Stimulated activated CD8-positive, alpha-beta memory T cell treated with anti-CD3 and anti-CD28 coated beads, Interleukin-7, amount 100 ng/mL, for 1 hour (primary cell): ENCODE measurements at places on chromosomes 2 and 18.

DNA sequence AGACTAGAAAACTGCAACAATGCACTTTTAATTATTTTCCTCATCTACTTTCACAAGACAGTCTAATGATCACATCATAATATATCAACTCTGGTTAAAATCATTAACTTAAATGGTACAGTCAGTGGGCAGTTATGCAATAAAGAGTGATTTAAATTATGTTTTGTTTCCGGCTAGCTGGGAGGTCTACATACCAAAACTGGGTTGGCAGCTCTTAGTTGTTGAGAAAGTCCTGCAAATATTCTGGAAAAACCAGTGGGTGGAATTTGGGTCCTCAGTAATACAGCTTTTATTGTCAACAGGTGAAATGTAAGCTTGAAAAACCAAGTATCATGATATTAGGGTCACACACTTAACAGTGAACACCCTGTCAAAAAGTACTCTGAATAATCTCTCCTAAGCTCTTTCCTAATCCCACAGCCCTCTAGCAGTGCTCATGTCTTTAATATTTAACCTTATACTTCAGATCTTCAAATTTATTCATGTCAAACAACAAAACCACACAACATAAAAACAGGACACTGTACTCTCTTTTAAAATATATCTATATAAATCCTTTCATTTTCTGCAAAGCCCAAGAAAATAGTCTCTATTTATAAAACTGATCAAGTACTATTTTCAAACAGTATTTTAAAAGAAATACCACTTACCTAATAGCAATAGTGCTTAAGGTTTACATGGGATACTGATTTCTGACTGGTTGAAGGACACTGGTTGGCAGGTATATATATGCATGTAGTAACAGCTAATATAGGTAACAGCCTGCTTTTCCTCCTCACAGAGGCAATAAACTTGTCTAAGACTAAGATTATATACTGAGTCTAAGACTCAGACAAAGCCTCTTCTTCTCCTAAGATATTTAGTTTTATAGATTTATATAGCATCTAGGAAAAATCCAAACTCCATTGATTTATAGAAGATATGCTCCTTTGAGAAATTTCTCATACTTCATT lies 103.8 kb downstream of the GAREM1 start:
- DNase-seq = no peak

- DNase-seq = no peak
These were observed 64.0 kb downstream of the MBP start for GRCh38 chr18:77068321-77069312.

DNA sequence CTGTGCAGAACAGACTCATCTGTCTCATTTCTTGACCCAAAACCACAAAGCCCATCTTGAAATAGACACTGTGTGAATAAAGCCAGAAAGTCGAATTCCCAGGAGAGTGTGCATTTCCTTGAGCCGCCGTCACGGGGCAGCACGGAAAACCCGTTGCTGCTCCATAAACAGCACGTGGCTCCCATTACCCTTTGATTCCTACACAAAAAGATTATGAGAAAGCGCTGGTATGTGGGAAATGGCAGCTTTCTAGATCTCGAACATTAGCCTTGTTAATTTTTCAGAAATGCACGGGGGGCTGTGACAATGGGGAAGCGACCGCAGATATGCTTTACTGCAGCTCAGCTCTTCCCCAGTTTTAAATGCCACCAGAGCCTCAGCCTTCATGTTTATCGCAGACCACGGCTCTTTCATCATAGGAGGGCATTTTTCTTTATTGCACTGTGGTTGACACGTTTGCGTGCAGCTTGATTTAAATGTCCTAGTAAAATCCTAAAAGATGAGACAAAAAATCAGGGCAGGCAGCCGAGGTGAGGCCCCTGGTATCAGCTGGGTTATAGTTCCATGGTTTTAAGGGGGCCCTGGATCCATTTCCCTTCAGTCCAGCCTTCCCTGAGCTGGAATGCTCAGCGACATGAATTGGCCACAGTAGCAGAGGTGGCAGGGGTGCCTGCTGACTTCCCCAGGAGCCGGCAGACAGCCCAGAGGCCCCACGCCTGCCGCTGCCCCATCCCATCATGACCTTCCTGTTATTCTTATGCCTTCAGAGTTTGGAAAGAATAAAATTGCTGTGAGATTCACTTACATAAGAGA lies 249.3 kb downstream of the NDUFA10 start:
- no peak for DNase-seq

- no peak for DNase-seq
These were observed 91.6 kb downstream of the NFATC1 start for GRCh38 chr18:79487183-79487800.

DNA sequence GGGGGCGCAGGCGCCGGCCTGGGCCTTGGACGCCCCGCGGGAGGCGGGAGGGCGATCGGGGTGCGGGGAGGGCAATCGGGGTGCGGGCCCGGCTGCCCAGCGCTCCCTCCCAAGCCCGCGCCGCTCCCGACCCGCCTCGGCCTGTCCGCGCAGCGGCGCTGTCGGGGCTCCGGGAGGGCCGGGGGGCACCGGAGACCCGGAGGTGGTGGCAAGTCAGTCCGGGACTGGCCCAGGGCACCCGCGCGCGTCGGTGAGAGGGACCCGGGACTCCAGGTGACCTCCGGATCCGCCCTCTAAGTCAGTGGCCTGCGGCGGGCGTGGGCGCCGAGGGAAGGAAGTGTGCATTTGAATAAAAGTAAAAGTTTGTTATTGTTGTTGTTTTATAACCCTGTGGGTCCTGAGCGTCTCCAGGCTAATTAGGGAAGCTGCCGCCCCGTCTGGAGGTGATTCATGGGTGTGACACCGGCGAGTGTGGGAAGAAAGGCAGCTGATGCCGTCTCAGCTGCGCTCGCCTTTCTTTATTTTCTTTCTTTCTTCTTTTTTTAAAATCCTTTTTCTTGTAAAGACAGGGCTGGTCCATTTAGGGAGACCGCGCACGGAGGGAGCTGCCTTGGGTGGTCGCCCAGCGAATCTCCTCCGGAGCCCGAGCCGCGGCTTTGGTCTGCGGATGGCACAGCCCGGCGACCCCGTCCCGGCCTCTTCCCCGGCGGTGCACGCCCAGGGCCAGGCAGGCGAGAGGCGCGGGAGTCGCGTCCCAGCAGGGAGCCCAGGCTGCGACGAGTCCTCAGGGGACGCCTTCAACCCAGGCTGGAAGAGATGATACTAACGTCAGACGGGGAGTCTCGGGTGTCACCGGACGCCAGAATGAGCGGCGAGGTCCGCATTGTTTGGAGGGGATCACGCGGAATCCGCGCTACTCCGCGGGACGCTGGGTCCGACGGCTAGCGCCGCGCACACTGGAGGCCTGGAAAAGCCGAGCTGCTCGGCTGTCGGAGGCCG lies 627 bp upstream of the CRACDL start:
- DNase-seq = no peak
